ENCODE measurements at places on chromosomes 1 and 21.

DNA sequence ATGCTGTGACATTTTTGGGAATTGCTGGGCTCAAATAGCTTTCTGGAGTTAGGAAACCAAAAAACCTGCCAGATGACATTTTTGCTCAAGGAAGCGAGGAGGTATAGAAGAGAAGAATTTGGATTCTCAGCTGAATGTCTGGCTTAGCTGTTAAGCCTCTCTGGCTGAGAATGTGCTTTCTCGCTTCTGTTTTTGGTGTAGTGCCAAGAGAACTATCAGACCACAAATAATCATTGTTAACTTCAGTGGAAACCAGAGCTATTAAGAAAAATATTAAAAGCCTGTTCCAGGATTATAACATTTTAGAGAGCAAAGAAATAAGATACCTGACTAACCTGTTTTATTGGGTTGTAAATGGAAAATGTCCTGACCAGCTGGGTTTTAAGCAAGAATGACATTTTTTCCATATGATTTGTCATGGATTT is 39.5 kb upstream of the DIPK1A start:
- no peak for DNase-seq

DNA sequence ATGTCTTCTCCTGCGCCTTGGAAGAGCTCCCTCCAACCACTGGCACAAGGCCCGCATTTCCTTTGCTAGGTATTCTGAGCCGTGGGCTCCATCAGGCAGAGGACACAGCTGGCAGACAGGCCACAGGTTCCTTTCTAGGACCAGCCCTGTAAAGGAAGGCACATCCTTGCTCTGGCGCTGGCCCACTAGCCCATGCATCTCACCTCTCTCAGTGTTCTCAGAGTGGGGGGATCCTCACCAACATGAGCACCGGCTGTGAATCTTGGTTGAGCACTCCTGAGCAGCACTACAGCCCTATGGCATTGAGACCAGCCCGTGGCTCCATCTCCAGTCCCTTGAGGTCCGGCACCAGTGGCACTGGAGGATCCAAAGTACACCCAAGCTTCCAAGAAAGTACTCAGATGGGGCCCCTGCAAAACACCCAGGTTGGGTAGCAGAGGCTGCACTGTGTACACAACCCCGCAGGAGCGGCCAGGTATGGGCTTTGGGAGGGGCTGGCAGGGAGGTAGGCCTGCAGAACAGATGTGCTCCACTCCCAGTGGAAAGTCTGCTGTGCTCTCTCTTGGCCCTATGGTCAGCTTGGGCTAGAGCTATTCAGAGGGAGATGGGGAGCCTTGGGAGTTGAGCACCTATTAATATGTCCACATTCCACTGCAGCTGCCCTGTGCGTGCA is 47.1 kb upstream of the PLPPR5 start:
- no peak for DNase-seq

DNA sequence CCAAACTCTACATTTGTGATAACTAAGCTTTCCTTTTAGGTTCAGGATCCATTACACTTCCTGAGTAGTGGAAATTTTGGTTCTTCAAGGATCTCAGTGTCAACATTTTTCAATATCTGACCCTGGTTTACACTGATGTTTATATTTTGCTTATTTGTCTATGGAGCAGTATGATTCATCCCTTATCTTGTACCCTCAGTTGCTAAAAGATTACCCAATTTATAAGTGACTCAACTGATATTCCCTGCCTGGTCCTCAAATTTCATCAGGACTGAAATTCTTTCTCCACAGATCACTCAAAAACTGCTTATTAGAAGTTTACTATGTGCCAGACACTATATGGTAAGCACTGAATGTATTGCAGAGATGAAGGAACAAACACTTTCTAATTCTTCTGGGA is 139.1 kb upstream of the CHRM3 start:
- no peak for DNase-seq

- DNase-seq = no peak
Observed at GRCh38 chr1:119007339-119007669, 19.2 kb upstream of the TBX15 start.

DNA sequence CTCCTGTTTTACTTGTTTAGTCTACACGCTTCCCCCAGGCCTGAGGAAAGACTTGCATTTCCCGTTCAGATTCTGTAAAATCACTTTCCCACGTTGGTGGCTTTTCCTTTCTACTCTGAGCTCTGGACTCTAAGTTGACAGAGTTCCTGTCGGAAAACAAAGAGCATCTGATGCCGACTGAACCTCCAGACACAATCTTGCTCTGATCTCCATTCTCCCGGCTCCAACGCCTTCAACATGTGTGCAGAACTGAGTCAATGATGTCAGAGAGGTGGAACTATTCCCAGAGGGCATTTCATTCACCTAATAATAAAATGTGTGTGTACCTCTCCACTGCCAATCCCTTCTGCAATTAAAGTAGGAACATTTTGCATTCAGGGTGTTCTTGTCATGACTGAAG is 147.7 kb downstream of the MIS18A start:
- DNase-seq = no peak

GRCh38 chr1:90417126-90417525 is 300.0 kb downstream of the BARHL2 start:
- DNase-seq = no peak
